ENCODE measurements at places on chromosomes 6 and 20.
A peak's percentile ranks its signal among the peaks of the same experiment; 100 is the strongest.

- DNase-seq, result no peak
These were observed 31.9 kb downstream of the NSFL1C start for GRCh38 chr20:1434571-1435336.

- no peak for DNase-seq
These were observed 58.0 kb downstream of the TOX2 start for GRCh38 chr20:43972692-43973091.

- DNase-seq, result peak; percentile 22
These were observed 580.7 kb upstream of the GJE1 start for GRCh38 chr6:141552031-141552430.

GRCh38 chr6:20302702-20303251, 90.5 kb upstream of the MBOAT1 start:
- no peak for DNase-seq

DNA sequence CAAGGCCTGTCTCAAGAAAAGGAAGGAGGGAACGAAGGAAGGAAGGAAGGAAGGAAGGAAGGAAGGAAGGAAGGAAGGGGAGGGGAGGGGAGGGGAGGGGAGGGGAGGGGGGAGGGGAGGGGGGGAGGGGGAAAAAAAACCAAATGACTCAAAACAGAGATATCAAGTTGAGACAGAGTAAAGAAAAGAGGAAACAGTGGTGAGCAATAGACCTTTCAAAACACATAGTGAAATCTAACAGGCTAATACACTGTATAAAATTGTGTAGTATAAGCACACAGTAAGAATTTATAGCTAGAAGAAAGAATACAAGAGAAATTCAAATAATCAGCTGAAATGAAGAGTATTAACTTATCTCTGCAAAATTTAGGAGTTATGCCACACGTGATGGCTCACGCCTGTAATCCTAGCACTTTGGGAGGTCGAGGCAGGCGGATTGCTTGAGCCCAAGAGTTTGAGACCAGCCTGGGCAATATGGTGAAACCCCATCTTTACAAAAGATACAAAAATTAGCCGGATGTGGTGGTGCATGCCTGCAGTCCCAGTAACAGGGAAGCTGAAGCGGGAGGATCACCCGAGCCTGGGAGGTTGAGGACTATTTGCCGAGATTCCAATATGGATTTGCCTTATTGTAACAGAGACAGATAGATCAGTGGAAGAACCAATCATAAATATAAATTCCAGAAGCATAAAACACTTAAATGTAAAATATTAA, 123.2 kb downstream of the PRND start:
- no peak for DNase-seq

GRCh38 chr6:3341467-3341866, 82.7 kb downstream of the PSMG4 start:
- no peak for DNase-seq

GRCh38 chr6:111832833-111833418, 40.3 kb downstream of the FYN start:
- no peak for DNase-seq

- DNase-seq, result peak; percentile 10
These were observed 10.4 kb upstream of the VNN2 start for GRCh38 chr6:132768051-132768517.

DNA sequence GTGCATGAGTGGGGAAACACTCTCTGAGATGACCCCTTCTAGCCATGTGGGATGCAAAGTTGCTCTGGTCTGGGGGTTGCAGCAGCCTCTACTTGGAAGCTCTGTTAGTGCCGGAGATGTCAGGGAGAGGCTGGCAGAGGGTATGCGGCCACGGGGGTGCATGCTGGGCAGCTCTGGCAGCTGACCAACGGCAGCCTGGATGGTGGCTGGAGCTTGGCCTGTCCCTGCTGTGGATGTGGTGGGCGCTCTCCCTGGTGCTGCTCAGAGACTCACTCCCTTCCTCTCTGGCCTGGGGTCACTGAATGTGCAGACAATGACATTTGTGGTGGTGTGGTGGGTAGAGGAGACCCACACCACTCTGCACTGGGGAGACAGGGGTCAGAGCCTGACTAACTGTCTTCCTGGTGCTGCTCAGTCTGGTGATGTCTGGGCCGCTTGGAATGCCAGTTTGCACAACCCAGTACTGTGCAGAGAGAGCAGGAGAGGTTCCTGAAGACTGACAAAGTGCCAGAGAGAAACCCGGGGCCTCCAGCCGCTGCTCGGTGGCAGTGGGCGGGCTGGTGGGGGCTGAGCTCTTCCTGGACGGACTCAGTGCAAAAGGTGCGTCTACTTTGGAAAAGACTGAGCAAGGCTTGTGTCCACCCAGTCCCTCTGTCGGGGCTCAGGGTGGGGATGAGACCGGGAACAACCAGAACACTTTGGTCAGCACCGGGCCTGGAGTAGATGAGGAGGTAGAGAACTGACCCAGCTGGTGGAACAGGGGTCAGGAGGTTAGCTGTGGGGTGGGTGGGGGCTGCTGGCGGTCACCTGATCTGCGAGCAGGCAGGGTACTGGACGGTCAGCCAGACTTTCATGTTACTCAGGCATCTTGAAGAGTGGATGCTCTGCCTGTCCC, 2.7 kb downstream of the MYT1 start:
- DNase-seq, result no peak

DNA sequence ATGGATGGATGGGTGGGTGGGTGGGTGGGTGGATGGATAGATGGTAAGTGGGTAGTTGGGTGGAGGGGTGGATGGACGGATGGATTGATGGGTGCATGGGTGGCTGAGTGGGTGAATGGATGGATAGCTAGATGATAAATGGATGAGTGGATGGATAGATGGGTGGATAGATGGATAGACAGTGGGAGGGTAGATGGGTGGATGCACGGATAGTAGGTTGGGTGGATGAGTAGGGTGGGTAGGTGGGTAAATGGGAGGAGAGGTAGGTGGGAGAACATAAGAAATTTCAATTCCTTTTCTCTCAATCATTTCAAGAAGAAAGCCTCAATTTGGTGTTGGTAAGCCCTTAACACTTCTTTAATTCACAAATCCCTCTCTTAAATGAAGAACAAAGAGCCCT, 186.9 kb downstream of the PREX1 start:
- no peak for DNase-seq

DNA sequence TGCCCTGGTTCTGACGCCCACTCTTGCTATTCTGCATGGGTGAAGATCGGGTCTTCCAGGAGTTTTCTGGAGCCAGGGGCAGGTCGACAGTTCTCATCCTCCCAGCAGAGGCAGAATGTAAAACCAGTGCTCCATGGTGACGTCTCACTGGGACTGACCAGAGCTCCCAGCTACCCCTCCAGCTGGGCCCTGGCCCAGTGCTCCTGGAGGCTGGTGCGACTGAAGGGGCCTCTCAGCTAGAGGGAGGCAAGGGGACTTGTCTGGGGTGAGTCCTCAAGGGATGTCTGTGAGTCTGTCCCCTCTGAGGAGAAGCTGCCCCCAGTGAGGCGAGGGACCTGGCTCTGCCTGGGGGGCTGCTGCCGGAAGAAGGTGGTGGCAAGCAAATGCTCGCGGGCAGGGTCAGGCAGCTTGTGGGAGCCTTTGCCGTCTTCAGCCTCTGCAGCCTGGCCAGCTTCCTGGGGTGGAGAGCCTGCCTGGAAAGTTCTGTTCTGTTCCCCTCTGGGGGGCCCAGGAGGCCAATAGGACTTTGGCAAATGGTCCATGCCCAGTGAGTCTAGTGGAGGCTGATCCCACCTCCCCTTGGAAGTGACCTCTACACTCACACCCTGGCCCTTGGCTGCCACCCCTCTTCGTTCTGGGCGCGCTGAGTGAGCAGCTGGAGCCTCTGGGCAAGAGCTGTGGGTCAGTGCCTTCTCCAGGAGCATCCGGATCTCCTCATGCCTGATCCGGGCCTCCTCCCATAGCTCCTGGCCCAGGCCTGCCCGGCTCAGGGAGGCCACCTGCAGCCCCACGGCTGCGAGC, 47.5 kb downstream of the KIAA1755 start:
- DNase-seq, result no peak

DNA sequence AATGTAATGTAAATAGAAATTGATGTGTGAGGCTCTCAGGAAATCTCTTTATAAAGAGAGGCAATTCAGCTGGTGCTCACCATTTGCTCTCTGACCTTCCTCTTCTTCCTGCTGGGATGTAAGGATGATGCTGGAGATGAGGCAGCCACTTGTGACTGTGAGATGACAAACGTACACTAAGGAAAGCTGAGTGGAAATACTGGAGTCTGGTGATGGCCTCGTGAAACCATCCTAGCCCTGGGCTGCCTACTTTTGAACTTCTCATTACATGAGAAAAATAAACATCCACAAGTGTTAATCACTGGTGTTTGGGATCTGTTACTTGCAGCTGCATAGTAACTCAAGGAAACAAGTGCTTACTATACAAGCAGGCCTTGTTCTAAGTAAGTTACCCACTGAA, 114.9 kb upstream of the NHSL1 start:
- no peak for DNase-seq

- DNase-seq, result no peak
These were observed 80.7 kb downstream of the FOXF2 start for GRCh38 chr6:1470040-1470439.

GRCh38 chr6:46310196-46310595, 139.4 kb upstream of the ENPP5 start:
- DNase-seq, result no peak

GRCh38 chr6:27296106-27296783, 15.8 kb downstream of the POM121L2 start:
- no peak for DNase-seq

DNA sequence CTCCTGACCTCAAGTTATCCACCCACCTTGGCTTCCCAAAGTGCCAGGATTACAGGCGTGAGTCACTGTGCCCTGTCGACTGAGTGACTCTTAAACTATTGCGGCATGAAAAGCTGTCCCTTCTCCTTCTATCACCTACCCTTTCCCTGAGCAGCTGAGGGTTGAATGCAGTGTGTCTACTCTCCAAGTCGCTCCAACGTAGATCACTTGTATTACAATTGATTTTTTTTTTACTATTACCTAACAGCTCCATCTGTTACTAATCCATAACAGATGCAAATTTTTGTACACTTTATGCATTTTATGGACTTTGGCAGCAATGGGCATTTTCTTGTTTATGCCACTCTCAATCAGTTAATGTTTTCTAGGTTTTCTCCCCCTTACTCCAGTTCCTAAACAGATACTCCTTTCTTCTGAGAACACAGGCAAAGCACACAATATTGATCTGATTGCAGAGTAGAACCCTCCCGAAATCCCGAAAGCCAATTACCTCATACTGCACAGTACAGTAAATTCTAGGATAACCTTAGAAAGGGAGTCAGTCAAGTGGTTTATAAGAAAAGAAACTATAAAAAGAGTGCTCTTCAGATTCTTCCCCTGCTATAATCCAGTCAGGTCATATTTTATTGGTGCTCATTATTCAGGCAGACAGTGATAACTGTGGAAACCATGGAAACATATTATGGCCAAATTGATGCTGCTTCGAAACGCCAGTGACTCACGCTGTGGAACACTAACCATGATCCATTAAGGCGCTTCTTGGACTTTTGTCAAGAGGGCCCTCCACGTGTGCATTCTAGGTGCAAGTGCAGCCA, 273.0 kb downstream of the ADGB start:
- no peak for DNase-seq

- DNase-seq, result peak; percentile 2
These were observed 668.2 kb upstream of the GJE1 start for GRCh38 chr6:141464490-141464889.

DNA sequence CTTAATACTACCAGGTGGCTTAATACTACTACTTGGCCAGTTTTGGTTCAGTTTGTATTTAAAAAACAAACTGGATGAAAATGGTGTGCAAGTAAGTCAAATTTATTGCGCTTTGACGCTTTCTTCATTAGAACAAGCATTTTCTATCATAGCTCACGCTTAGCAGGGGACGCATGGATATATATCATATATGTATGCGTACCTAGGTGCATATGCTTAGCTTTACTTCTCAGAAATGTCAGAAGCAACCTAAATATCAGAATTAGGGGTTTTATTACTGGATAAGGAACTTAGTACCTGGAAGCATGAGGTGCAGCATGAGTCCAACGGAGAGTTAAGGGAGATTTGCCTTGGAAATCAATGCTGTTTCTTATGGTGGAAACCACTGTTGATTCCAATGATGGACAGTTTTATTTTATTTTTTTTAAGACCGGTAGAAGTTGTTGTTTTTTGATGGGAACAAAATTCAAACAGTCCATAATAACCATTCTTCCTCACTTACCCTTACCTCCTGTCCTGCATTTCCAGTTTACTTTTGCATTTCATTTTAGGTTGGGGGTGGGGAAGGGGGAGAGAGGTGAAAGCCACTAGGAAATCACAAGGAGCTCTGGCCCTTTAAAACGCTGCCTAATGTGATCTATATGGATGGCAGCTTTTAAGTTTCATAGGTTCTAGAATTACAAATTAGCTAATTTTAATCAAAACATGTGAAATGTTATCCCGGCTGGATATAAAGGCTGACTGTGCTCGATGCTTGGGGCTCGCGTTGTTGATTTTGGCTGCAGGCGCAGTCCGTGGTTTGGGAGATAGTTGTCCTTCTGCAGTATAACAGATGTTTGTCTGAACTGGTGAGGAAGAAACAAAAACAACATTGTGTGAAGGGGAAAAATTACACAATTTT, 2.1 kb downstream of the SOBP start:
- no peak for DNase-seq

- no peak for DNase-seq
These were observed 36.8 kb downstream of the FOXQ1 start for GRCh38 chr6:1348675-1349074.

DNA sequence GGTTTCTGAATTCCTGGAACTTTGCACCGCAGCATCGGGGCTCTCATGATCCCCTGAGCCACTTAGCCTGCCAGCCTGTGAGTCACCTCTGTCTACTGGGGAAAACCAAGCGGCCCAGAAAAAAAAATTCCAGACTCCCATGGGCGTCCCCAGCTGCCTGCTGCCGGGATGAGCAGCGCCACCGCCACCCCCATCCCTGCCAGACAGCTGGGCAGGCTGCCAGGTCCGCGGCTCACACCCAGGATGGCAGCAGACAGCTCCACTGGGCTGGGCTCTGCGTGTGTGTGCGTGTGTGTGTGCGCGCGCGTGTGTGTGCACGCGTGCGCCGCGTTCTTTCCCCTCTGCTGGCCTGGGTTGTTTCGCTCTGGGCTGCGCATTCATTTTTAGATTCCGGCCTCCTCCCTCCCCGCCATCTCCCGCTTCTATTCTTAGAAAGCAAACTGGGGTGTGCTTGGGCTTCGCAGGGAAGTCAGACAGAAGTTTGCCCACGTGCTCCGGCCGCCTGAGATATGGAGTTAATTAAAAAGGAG, 38.9 kb upstream of the PMEPA1 start:
- DNase-seq, result peak; percentile 97
